ENCODE measurements at places on chromosomes 1 and 21.

DNA sequence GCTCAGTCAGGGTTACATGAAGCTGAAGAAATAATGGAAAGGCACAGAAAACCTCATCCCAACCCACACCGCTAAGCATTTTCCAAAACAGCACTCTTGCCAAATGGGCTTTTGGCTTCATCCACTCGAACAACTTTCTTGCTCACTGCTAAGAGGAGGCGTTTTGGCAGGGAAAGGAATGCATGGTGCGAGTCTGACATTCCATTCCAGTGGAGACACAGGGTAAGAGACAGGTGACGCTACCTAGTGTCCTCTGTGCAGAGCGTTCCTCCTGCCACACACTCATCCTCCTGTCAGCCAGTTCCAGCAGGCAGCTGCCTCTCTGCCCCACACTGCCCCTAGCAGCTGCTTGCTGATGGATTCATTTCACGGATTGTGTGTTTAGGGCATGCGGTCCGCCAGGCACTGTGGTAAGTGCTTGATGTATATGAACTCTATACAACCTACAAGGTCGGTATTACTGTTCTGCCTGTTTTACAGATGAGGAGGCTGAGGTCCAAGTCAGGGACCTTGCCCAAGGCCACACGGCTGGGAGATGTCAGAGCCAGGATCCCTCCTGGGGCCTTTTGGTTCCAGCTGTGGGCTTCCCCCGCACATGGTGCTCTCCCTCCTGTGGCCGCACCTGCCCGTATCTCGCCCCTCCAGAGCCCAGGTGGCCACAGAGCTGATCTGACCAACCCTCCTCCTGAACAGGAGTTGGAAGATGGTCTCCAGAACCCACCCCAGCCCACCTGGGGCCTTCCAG lies 25.7 kb upstream of the BACE2 start:
- no peak for DNase-seq

GRCh38 chr1:111842411-111842810 lies 86.7 kb downstream of the DDX20 start:
- no peak for DNase-seq

DNA sequence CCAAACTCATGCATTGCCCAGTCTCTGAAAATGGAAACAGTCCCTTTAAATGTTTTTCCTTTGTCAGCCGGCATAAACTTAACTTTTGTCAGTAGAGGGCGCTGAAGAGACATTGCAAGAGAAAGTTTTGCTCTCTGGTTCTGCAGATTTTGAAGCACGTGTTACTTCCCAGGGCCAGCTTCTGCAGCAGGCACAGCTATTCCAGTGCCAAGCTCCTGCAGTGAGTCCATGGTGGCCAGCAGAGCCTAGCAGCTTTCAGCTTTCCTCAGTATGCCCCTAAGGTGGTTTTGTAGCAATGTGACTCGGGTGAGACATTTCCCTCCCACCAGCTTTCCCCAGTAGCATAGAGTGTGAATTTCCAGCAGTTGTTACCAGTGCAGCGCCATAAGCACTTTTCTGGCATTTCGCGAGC lies 2.6 kb upstream of the IFI44L start:
- peak; percentile 14 for DNase-seq

DNA sequence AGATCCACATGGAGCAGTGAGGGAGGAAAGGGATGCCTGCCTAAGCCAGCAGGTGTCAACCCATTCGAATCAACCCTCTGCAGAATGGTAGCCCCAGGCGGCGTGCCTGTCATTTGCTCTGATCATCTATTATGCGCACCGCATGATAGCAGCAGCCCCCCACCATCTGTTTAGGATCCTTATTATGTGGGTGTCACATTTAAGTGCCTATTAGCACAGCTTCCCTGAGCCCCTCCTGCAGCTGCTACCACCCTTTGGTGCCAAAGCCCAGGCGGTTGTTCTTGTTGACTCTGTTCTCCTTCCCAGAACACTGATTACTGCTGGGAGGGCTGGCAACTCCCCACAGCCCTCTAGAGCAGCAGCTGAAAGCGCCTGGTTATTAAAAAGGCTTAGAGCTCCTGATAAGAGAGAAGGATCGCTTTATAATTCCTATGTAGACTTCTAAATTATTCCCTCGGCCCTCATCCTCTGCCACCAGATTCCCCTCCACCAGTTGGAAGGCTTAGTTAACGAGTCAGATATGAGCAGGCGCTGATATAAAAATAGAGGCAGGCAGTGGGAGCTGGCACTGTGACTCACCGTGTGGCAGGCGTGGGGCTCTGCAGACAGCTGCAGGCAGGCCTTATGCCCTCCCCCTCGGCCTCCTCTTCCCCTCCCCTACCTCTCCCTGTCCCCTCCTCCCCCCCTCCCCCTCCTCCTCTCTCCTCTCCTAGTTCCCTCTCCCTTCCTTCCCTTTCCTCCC lies 23.0 kb downstream of the ACTA1 start:
- DNase-seq = no peak

- DNase-seq = no peak
Observed at GRCh38 chr21:17050646-17051045, 462.2 kb upstream of the CXADR start.
